ENCODE measurements at places on chromosomes 2 and 18. TPM values are rescaled to one million over a fixed set of nuclear protein-coding genes. Genes with fewer than 3 reads are reported as not detected.

GRCh38 chr2:8602809-8603208, 79.0 kb upstream of the ID2 start:
- DNase-seq, result no peak

DNA sequence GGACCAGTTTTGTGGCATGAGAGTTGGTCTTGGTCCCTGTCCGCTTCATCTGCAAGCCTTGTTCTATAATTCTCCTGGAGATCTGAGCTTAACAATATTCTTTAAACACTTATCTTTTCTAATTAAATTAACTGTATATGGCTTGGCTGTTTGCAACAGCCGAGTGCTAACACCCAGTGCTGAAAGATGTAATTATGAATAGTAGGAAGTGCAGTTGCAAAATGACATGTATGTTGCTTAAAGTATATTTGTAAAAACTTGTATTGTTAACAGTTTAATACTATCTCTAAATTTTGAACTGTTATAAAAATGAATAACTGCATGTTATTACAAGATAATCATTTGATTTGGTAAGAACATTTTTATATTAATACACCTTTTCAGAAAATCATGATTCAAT, 45.1 kb downstream of the CCDC102B start:
- DNase-seq, result no peak

- no peak for DNase-seq
Measured at GRCh38 chr2:237535385-237536082, 30.8 kb upstream of the PRLH start.

DNA sequence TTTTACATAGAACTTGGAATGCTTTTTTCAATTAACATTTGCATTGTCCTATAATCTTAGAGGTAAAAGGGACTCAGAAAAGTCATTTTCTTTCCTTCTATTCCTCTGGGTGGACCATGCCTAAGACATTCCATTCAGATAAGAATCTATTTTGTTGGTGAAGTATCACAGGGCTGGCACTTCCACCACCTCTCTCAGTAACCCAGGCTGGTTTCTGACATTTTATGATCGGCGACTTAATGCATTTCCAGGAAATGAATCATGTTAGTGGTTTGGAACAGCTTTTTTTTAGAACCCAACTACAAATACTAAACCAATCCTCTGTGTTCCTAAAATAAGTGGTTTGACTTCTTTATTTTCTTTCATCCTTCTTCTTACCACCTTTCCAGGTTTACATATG, 27.0 kb downstream of the GAD1 start:
- DNase-seq, result no peak

DNA sequence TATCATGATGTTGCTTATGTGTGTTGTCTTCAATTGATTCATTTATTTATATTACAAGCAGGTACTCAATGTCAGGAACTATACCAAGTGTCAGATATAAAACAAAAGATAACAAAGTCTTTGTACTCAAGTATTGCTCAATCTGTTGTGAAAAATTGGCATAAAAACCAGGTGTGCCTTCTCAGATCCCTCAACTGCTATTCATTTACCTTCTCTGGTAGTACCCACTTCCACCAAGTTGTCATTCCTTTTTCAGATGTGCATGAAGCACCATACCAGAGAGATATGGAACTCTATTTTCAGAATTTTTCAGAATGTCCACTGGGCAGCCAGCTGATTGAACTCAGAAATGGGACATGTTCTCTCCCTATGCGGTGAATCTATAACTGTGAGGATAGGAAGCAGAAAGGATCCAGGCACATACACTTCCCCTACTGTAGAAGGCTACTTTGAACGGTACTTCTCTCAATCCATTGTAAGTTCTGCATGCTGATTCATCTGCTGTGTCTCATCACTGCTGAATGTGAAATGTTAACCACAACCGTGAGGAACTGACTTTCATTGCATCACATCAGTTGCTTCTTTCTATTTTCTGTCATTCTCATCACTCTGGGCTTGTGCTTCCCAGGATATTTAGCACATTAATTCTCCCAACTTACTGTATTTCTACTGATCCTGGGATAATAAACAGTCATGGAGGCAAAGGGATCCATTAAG, 1621.3 kb downstream of the SUCLG1 start:
- DNase-seq, result no peak

- no peak for DNase-seq
Measured at GRCh38 chr18:78526923-78527711, 452.5 kb upstream of the SALL3 start.

DNA sequence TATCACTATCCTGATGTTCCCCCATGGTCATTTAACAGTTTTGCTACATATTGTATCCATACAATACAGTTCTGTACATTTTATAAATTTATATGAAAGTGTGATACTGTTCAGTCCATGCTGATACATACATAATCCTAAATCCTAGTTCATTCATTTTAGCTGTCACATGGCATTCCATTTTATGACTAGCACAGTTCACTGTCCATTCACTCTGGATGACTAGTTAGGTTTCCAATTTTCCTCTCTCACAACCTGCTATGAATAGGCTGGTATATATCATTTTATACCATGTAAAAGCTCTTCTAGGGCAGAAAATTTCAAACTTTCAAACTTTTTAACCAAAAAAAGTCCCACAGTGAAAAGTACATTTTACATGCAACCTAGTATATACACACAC, 15.2 kb downstream of the SMAD2 start:
- no peak for DNase-seq

GRCh38 chr18:71665131-71665530, 879.0 kb downstream of the CBLN2 start:
- no peak for DNase-seq

DNA sequence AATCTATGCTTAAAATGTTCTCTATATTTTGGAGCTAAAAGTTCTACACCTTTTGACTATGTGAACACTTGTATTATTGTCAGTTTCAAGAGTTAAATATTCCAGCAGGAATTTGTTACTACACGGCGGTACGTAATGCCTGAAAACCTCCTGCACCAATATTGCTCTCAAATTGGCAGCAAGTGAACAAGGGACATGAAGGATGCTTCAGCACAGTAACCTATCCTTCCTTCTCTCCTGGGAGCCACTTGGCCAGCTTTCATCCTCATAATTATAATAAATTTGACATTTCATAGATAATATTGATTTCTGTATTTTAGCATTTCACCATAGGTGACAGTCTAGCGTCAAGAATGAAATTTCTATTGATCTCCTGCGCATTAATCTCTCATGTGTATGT, 197.6 kb downstream of the NR4A2 start:
- no peak for DNase-seq

- no peak for DNase-seq
Measured at GRCh38 chr2:1132328-1132969, 181.8 kb downstream of the SNTG2 start.

- DNase-seq, result no peak
Measured at GRCh38 chr2:3222636-3223035, 155.0 kb downstream of the EIPR1 start.

- DNase-seq, result no peak
Measured at GRCh38 chr2:70515938-70516337, 37.7 kb downstream of the TGFA start.

DNA sequence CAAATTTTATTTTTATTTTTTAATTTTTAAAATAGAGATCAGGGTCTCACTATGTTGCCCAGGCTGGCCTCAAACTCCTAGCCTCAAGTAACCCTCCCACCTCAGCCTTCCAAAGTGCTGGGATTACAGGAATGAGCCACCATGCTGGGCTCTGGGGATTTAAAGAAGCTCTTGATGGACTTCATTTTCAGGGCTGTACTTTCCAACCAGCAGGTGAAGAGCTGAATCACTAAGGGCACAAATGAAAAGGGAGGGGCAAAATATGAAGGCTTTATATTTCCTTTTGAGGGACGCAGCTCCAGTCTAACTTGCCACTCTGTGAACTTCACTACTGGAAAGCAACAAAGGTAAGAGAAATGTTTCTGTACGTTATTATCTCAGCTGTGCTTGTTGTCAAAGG, at the start of gene SERPINB11:
SERPINB11 (plus strand) TSS at position 301 of the 400 bp plus-strand sequence. CDS start 7,234 bp downstream, outside the sequence.
- no peak for DNase-seq

- DNase-seq, result no peak
Measured at GRCh38 chr2:65363879-65364666, 68.3 kb downstream of the SPRED2 start.

Gene REG3A
- total RNA-seq, result 2.9 TPM

Gene FBXO41
- total RNA-seq, result 8.5 TPM

Gene SLC40A1
- 271 TPM for total RNA-seq

Gene COPS7B
- total RNA-seq, result 36.9 TPM

Gene FAM228A
- 1.0 TPM for total RNA-seq
